ENCODE measurements at places on chromosomes 6 and 20.
A peak's percentile ranks its signal among the peaks of the same experiment; 100 is the strongest.

DNA sequence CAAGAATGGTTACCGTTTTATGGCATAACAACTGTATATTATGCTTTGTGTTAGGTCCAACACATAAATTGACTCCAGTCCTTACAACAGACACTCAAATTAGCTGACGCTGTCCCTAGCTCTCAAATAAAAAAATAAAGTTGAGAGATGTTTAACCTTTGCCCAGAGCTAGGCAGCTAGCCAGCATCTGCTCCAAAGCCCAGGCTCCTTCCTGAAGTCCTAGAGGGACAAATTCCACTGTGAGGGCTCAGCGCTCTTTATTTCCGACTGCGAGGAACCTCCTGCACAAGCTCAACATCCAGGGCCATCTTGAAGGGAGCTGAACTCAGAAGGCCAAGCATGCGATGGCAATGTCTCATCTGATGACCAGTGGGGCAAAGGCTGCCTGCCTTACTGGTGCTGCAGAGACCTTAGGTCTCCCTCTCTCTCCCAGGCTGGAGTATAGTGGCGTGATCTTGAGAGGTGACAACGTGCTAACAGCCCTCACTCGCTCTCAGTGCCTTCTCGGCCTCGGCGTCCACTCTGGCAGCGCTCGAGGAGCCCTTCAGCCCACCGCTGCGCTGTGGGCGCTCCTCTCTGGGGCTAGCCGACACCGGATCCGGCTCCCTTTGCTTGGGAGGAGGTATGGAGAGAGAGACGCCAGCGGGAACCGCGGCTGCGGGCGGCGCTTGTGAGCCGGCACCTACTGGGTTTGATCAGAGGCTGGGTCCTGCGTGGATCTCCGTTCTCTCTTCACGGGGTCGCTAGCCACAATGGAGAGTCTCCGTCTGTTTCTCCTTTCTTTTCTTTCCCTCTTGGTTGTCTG lies 24.7 kb upstream of the GFOD1 start:
- ATAC-seq: no peak

DNA sequence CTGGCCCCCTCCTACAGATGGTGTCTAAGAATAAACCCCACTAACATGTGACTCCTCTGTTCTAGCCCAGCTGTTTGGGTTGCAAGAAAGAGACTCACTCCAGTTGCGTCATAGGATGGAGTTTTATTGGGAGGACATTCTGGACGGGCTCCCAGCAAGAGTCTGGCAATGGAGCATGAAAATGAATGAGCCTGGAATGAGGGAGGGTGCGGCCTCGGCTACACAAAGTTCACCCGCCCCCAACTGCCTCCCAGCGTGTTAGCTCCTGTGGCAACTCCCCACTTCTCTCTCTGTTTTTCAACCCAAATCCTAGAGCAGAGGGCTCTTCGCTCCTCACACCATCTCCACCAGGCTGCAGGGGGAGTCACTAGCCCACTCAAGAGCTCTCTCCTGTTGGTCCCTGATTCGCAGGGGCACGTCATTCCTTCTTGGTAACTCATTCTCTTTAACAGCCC lies 5.1 kb upstream of the ADAM33 start:
- peak; percentile 89 for ATAC-seq

DNA sequence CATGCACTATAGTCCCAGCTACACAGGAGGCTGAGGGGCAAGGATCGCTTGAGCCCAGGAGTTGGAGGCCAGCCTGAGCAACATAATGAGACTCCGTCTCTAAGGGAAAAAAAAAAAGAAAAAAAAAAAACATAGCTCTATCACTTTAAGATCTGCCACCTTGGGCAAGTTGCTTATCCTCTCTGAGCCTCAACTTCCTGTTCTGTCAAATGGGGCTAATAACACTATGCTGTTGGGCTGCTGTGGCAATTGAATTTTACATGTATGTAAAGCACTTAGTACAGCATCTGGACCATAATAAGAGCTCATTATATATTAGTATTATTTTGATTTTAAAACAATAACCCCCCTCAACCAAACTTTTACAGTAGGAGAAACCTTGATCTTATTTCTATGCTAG lies 141.5 kb downstream of the ATXN1 start:
- no peak for ATAC-seq

DNA sequence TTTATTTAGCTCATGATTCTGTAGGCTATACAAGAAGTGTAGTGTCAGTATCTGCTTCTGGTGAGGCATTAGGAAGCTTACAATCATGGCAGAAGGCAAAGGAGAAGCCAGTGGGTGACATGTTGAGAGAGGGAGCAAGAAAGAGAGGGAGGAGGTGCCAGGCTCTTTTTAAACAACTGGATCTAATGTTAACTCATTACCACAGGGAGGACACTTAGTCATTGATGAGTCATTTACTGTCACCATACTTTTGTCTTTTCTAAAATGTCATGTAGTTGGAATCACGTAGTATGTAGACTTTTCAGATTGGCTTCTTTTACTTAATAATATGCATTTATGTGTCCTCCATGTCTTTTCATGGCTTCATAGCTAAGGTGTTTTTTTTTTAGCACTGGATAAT lies 58.1 kb downstream of the NUS1 start:
- ATAC-seq: no peak

DNA sequence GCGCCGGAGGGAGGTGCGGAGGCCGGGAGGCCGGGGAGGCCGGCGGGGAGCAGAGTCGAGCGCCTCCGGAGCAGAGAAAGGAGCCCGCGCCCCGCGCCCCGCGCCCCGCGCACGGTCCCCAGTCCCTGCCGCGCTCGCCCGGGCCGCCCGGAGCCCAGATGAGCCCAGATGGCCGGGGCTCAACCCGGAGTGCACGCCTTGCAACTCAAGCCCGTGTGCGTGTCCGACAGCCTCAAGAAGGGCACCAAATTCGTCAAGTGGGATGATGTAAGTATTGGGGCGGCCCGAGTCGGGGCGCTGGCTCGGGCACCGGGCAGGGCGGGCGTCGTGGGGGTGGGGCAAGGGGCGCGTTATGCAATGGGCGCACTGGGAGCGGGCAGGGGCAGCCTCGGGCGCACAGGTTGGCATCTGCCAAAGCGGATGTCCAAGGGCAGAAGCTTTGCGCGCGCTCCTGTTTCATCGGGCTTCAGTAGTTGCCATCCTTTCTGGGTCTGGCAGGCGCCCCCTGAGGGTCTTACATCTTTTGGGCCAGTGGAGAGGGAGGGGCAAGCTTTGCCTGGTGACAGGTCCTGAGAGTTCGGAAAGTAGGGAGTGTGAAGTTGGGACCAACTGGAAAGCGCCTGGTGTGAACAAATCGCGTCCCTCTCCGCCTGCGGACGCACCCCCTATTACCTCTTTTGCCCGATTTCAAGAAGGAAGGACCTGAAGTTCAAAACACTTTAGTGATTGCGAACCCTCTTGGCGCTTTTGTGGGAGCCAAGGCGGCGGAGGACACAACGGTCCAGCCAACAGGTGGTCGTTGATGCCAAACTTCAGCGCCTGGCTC lies 631 bp downstream of the PLCB1 start:
- ATAC-seq: peak; percentile 41

GRCh38 chr6:159815410-159815809 lies 15.3 kb downstream of the PNLDC1 start:
- ATAC-seq: no peak
